Left ventricle myocardium superior (tissue), 1 donor: ENCODE measurements at places on chromosomes 16 and 17. TPM values are rescaled to one million over a fixed set of nuclear protein-coding genes. Genes with fewer than 3 reads are reported as not detected.

GRCh38 chr16:58409316-58409973, 17.2 kb downstream of the GINS3 start:
- DNase-seq, result peak; percentile 71

- DNase-seq, result peak; percentile 58
Observed at GRCh38 chr16:89958068-89958467, 9.5 kb downstream of the DEF8 start.

DNA sequence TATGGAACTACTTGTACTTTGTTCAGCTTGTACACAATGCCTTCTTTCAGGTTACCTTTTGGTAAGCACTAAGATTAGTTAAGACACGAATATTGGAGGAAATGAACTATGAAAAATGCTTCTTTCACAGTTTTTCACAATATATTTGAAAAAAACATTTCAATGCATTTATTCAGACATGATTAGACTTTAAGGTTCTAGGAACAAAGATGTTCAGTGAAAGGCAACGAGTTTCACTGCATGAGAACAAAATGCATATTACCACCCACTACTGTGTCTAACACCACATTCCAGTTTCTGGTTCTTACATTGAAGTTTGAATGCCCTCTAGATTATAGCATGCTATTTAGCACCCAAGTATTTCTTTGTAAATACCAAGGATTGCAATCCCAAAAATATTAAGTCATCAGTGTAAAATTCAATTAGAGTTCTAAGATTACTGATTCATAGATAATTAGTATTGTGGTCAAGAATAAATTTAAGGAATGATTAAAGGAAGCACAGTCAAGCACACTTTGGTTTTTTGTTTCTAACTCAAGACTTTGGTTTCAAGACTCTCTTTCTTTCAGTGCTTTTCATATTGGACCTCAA, 261.7 kb downstream of the CEP112 start:
- DNase-seq, result no peak

GRCh38 chr17:48548523-48549280, 3.8 kb upstream of the HOXB2 start:
- no peak for DNase-seq

GRCh38 chr17:2962729-2963128, 100.7 kb downstream of the OR1D5 start:
- no peak for DNase-seq

- no peak for DNase-seq
Observed at GRCh38 chr16:86061318-86061695, 162.3 kb downstream of the IRF8 start.

- DNase-seq, result no peak
Observed at GRCh38 chr17:32870969-32871368, 6.0 kb downstream of the MYO1D start.

DNA sequence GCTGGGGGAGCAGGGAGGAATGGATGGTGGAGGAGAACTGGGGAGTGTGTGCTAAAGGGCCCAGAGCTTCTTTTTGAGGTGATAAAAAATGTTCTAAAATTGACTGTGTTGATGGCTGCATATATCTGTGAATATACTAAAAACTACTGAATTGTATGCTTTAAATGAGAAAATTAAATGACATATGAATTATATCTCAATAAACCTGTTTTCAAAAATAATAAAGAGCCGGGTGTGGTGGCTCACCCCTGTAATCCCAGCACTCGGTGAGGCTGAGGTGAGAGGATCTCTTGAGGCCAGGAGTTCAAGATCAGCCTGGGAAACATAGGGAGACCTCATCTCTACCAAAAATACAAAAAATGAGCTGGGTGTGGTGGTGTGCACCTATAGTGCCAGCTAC, 16.8 kb downstream of the SRL start:
- no peak for DNase-seq

TBX21 gene
- 0.40 TPM for total RNA-seq

TBC1D3E gene
- not detected for total RNA-seq
